ENCODE measurements at places on chromosomes 12 and 14.

DNA sequence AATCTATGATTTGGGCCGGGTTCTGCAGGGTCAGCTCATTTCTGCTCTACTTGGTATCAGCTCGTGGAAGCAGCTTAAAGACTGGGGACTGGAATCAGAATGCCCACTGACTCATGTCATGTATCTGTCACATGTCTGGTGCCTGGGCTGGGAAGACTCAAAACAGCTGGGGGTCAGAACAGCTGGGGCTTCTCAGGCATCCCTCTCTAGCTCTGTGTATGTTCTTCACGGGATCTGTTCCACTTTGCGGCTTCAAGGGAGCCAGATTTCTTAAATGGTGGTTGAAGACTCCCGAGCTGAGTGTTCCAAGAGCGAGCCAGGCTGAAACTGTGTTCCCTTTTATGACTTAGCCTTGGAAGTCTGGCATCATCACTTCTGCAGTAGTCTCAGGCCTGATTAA is 11.9 kb downstream of the AEBP2 start:
- DNase-seq, result no peak

DNA sequence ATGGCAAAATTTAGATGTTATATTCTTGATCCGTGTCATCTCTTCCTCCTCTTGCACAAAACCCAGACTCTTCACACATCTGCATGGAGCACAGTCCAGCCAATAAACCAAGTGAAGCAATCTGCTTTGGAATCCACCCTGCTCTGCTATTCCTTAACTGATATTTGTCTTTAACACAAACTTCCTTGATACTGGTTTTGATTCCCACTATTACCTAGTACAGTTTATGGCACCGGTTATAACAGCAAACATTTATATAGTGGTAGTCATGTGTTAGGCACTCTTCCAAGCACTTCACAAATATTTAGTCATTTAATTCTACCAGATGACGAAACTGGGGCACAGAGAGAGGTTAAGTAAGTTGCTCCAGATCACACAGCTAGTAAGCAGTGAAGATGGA is 12.5 kb downstream of the STYK1 start:
- no peak for DNase-seq

DNA sequence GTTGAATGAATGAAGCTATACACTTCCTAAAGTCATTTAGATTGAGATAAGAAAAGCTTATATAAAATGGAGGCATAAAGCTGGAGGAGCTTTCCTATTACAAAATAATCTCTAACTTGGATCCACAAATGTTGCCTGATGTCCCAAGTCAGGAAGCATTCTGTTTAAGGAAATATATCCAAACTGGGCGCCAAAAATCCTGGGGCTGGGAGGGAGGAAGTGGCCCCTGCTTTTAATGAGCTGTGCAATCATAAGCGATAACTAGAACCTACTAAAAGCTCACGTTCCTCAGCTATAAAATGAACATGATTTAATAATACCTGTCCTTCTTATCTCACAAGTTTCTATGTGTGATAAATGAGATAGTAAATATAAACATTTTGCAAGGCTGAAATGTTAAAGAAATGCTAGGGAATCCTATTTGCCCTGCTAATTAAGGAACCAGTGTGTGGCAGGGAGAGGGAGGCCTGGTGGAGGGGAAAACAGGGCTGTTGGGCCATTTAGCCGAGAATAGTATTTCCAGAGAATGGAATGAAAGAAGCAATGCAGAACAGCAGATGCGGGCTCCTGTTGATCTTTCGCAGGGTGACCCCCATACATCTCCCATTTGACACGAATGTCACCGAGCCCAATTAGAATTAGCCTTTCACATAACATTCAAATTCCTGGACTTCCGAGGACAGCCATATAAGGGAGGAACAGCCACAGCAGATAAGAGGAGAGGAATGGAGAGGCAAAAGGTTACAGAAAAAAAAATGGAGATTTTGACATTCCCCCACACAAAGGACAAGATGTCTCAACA is 25.9 kb downstream of the DUSP6 start:
- no peak for DNase-seq

DNA sequence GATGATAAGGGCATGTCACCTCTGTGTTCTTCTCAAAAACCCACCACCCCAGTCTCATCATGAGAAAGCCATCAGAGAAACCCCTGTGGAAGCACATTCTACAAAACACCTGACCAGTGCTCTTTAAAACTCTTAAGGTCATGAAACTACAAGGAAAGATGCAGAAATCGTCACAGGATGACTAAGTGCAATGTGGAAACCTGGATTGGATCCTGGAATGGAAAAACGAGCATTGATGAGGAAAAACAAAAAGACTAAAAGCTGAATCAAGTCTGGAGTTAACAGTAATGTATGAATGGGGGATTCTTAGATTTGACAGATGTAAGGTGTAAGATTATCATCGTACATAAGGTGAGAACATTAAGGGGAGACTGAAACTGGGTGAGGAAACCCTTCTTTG is 211.0 kb downstream of the TBX5 start:
- DNase-seq, result no peak

DNA sequence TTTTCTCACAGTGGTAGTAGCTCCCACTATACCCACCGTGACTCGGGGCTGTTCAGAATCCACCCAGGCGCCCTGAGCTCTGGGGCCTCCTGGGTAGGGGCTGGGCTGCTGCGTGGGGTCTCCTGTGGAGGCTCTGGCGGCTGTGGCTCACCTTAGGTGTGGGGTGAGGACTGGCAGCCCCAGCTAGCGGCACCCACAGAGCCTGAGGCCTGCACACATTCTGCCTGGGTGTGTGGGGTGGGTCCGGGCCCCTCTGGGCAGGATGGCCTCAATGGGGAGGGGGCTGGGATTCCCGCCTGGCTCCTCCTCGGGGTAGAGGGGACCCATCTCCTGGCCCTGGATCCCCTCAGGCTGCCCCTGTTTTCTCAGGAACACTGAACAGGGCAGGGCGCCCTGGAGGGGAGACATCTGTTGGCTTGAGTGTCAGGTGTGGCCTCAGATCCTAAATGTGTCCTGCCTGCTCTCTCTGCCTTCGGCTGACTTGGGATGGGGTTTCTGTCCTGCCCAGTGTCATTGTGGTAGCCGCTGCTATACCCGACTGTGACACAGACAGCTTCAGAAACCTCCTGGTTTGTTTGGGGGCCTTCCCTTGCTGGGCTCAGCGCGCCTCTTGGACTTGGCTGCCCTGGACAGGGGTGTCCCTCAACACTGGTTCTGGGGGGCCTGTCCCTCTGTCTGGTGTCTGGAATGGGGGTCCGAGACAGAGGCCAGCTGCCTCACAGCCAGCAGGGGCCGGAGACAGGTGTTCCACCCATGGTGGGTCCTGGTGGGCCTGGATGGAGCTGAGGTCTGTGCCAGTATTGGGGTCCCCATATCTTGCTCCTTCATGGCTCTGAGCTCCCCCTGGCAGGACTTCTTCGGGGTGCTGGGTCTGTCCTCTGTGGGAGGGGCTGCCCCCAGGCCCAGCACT is 354.9 kb downstream of the TMEM121 start:
- peak; percentile 29 for DNase-seq

GRCh38 chr12:123427036-123427769 is 9.3 kb downstream of the RILPL2 start:
- DNase-seq, result no peak

DNA sequence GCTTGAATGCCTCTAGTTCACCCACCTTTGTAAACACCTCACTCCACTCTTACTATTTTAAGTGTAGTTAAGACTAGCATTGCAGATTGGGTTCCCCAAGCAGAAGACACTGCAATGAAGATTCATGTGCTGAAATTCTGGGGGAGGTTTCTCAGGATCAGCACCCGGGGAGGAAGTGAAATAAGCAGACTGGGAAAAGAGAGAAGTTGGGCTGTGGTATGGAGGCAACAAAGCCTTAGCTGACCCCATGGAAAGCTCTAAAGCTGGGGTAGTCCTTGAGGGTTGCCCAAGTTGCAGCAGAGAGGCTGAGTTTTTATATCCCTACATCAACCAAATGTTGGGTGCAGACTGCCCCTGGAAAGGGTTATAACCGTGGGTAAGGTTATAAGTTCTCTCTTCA is 23.9 kb upstream of the IGF1 start:
- DNase-seq, result no peak

- no peak for DNase-seq
These were observed 506 bp upstream of the NAP1L1 start for GRCh38 chr12:76084863-76085519.

DNA sequence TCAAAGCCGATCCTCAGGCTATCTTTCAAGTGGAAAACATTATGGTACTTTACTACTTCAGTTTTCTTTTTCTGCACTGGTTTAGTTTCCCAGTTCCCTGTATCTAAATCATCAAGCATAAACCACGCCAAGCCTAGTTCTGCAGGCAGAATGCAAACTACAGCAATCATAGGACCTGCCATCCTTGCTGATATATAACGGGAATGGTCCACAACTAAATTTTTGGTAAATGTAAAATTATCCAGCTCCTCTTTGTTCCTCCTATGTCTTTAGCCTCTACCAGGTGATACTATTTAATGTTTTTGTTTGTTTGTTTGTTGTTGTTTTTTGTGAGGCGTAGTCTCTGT is 19.3 kb upstream of the PALS1 start:
- DNase-seq, result no peak

DNA sequence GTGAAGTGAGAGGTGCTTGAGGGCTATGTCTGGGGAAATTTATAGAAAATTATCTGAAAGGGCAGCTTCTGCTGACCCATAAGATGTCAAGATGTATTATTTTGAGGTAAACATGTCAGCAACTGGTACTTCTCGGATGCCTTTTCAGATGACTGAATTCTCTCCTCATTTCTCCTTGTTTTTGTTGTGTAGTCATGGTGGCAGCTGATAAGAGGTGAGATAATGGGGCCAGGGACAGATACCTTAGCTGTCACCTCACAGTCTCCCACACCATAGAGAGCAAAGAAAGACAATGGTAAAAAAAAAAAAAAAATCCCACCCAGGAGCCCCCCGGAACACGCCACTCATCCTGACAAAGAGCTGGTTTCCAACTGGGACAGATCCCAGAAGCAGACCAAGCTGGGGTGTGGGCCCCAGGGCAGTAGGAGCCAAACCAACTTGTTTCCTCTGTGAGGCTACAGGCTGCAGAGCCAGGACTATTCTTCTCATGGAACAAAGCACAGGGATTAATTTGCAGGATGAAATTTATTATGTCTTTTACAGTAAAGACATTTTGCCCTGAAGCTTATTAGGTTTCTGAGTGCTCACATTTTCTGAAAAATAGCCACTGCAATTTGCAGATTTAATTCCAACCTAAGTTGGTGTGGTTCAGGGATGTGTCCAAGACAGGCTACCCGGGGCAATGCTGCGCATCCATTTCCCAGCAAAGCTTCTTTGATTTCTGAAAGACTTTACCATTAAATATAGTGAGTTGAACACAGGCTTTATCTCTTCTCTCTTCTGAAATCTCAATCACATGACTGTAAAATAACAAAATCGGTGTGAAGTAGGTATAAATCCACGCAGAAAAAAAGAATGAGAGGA is 52.2 kb downstream of the NDUFA12 start:
- DNase-seq, result no peak

DNA sequence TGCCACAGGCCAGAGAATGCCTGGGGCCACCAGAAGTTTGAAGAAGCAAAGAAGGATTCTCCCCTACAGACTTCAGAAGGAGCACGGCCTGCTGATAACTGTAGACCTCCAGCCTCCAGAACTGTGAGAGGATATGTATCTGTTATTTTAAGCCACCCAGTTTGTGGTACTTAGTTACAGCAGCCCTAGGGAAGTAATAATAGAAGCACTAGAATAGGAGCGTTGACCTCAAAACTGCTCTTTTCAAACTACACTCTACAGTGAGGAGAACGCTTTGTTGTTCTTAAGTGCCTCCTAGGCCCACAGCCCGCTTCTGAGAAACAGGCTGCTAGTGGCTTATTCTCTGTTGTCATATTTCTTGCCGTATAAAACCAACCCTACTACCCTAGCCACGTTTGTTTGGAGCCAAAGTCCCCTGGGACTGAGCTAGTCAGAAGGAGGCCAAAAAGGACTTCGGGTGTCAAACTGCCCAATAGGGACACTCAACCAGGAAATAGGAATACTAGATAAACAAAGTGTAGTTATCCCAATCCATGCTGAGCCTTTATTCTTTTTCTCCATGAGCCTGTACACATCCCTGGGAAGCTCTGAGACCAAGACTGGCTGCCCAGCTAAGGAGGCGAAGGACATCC is 38.5 kb upstream of the FRS2 start:
- DNase-seq, result no peak

GRCh38 chr12:55955800-55956508 is 9.9 kb downstream of the PMEL start:
- DNase-seq, result peak; percentile 57

Measured in activated T-cell treated with anti-CD3 and anti-CD28 coated beads, Interleukin-2, amount 50 U/mL, for 24 hours (primary cell).